Left hindlimb (tissue), 1 donor: ENCODE measurements at places on chromosomes 4 and X.

GRCh38 chrX:11100281-11101035 is 10.7 kb upstream of the HCCS start:
- DNase-seq: peak; percentile 68

GRCh38 chrX:124098089-124098488 is 136.6 kb downstream of the STAG2 start:
- DNase-seq: no peak

GRCh38 chr4:77595364-77595973 is 10.2 kb upstream of the CXCL13 start:
- DNase-seq: no peak

DNA sequence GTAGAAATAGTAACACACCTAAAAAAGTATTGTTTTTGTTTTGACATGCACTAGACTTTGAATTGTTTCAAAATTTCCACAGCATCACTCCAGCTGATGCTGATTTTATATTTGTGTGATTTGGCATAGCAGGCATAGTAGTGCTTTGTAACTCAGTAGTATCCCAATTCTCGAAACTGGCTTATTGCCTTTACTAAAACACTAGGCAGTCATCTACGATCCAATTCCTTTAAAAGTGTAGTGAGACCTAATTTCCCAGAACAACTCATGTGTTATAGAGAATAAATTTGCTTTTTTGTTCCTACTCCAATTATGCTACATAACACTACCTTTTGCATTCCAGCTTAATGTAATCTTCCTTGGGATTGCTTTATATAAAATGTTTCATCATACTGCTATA is 797.7 kb downstream of the ADGRL3 start:
- no peak for DNase-seq

DNA sequence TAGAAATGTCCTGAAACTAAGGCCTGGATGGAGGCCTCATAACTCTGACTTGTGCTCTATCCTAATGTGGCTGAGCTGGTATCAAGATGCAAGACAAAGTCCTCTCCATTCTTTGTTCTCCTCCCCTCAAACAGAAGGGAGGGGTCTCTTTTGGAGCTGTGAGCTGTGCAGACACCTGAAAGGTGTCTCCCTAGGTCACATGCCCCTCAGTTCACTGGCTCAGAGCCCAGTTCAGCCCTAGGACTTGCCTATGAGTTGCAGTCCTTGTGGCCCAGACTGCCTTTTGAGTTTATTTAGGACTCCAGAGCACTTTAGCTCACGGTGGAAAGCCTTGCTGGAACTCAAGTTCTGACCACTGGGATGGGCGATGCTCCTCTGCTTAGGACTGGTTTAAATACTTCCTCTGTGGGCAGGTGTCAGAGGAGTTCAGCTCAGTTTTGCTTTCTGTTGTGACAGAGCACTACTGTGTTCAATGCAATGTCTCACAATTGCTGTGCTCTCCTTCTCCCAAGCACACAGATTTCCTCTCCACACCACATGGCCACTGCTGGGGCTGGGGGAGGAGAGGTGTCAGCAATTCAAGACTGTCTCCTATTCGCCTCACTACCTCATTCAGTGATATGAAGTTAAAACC is 84.8 kb upstream of the ZNF827 start:
- no peak for DNase-seq

GRCh38 chr4:102778720-102779119 is 18.0 kb upstream of the MANBA start:
- DNase-seq: no peak

DNA sequence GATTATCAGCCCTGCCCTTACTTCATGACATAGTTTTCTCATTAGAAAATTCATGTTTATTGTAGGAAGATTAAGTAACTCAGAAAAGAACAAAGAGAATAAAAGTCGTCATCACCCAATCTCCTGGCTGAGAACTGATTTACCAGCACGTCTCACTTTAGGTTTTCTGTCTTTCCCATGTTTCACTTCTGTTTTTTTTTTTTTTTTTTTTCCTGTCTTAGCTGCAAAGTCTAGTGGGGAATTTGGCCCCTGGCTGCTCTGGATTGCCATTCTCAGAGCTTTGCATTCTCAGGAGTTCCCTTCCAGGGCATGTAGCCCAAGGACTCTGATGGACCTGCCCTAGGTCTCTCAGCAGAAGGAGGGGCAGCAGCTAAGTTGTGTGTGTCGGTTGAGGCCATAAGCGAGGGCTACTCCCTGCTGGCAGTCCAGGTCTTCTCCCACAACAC is 57.8 kb downstream of the TMEM131L start:
- no peak for DNase-seq
